ENCODE measurements at places on chromosomes 7 and 10. TPM values are rescaled to one million over a fixed set of nuclear protein-coding genes. Genes with fewer than 3 reads are reported as not detected.

GRCh38 chr7:139117599-139118233, 8.2 kb upstream of the ZC3HAV1 start:
- H3K36me3 ChIP-seq: no peaks in the 10 kb centered on the region
- no peak overlapping the region for H3K27ac ChIP-seq
- DNase-seq: no peak
- H3K4me1 ChIP-seq: peaks cover 12% of the 10 kb centered on the region
- H3K4me3 ChIP-seq: no peak overlapping the region
- H3K27me3 ChIP-seq: no peaks in the 10 kb centered on the region

DNA sequence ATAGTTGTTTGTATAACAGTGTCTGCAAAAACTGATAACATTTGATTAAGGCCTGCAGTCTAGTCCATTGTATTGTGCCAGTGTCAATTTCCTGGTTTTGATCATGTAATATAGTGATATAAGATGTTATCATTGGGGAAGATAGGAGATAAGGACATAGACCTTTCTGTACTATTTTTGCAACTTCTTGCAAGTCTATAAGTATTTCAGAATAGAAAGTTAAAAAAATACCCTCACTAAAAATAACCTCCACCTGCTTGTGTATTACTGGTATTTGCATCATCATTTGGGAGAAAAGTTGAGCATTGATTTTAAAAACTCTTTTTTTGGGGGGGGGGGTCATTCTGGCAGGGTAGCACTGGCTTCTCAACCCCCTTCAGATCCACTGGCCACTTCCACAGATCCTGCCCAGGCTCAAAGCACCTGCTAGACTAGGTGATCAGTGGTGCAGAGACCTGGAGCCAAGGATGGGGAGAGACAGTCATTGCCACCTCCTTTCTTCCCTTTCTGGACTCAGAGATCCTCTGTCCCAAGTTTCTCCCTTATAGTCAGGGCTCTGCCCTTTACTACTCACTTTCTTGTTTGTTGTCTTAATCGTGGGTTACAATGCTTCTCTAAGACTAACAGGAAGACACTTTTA, 103.0 kb downstream of the RBM20 start:
- H3K27me3 ChIP-seq: no peaks in the 10 kb centered on the region
- H3K36me3 ChIP-seq: no peaks in the 10 kb centered on the region
- H3K27ac ChIP-seq: peak overlapping the region; percentile 61
- H3K4me1 ChIP-seq: peaks cover 5% of the 10 kb centered on the region

- H3K4me3 ChIP-seq: no peak overlapping the region
- no peaks in the 10 kb centered on the region for H3K4me1 ChIP-seq
- H3K27me3 ChIP-seq: no peaks in the 10 kb centered on the region
Measured at GRCh38 chr7:28782362-28782761, 175.8 kb downstream of the TRIL start.

- no peak for DNase-seq
- no peak overlapping the region for H3K4me3 ChIP-seq
- H3K36me3 ChIP-seq: no peaks in the 10 kb centered on the region
Measured at GRCh38 chr7:155222573-155222972, 75.1 kb upstream of the INSIG1 start.

- H3K4me1 ChIP-seq: no peaks in the 10 kb centered on the region
- no peaks in the 10 kb centered on the region for H3K36me3 ChIP-seq
- DNase-seq: no peak
- no peak overlapping the region for H3K27ac ChIP-seq
- H3K27me3 ChIP-seq: no peaks in the 10 kb centered on the region
Measured at GRCh38 chr10:77635402-77636227, 2.0 kb downstream of the KCNMA1 start.

ZNF438 gene
- 3.9 TPM for total RNA-seq

OPN1SW gene
- not detected for total RNA-seq

NET1 gene
- total RNA-seq: 33.2 TPM

VPS37D gene
- 0.22 TPM for total RNA-seq

All from naive thymus-derived CD4-positive, alpha-beta T cell (primary cell).